PC-9 (cell line): ENCODE measurements at places on chromosomes 6 and 20. TPM values are rescaled to one million over a fixed set of nuclear protein-coding genes. Genes with fewer than 3 reads are reported as not detected.

GRCh38 chr6:112557435-112557834 is 210.3 kb downstream of the RFPL4B start:
- no peak for DNase-seq

- DNase-seq: no peak
Measured at GRCh38 chr20:50694379-50695134, 3.2 kb upstream of the RIPOR3 start.

GRCh38 chr6:21128601-21129000 is 464.9 kb upstream of the SOX4 start:
- no peak for DNase-seq

Gene SLX4IP
- total RNA-seq: 8.2 and 13.4 TPM in 2 replicates

GRCh38 chr6:163183806-163184205 is 230.7 kb upstream of the QKI start:
- DNase-seq: no peak

DNA sequence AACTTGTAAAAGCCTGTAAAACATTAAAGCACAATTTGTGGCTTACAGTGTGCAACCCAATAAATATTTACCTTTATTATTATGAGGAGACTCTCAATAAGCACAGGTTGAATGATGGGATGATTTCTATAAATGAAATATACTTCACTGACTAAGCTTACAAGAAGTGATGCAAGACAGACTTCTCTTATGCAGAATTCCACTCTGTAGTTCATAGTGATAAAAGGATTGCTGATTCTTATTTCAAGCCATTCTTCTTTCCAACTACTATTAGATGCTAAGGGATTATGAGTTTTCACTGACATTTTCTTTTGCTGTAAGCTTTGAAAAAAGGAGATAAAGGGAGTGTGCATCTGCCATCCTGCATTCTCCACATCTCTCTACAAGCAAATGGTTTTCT is 149.0 kb upstream of the ARG1 start:
- DNase-seq: no peak

DNA sequence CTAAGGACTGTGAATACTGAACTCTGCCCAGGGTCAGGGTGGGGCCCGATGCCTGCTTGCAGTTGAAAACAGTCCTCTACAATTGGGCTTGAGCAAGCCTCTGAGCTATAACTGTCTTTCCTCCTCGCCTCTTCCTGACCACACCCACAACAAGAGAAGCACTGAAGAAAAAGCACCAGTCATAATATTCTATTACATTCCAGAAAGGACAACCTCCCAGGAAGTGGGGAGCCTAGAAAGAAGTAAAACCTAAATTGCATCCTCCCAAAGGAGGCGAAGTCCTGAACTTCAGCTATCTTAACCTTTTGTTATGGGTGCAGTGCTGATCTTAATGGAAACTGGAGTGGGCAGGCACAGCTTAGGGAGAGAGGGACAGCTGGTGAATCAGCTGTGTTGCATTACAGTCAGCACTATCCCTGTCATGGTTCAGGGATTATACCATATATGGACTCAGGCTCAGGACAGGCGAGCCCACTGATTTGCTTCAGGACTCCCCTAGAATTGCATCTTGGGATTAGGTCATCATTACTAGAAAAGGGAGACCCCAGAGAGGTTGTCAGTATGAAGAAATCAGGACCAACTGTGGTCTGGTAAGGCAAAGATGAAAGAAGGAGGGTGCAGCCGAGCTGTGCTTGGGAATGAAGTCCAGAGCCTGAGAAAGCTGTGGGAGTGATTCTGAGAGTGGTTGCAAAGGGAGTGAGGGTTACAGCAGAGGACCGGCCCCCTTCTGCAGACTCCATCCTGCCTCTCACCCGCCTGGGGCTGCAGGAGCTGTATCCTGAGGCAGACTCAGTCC is 18.3 kb upstream of the TRAM2 start:
- DNase-seq: no peak

Gene CD93
- 0.07 TPM in 1 of 2 replicates, not detected in the other for total RNA-seq

GRCh38 chr6:73285674-73286283 is 22.8 kb upstream of the KHDC1 start:
- peak; percentile 43 for DNase-seq

Gene AVP
- total RNA-seq: not detected in 2 replicates

Gene CD109
- total RNA-seq: 46.8 and 50.7 TPM in 2 replicates

Gene SLC22A7
- total RNA-seq: not detected in 2 replicates

Gene GNMT
- total RNA-seq: 0.57 TPM in 1 of 2 replicates, not detected in the other

- no peak for DNase-seq
Measured at GRCh38 chr20:58720890-58721289, 28.3 kb downstream of the NPEPL1 start.

DNA sequence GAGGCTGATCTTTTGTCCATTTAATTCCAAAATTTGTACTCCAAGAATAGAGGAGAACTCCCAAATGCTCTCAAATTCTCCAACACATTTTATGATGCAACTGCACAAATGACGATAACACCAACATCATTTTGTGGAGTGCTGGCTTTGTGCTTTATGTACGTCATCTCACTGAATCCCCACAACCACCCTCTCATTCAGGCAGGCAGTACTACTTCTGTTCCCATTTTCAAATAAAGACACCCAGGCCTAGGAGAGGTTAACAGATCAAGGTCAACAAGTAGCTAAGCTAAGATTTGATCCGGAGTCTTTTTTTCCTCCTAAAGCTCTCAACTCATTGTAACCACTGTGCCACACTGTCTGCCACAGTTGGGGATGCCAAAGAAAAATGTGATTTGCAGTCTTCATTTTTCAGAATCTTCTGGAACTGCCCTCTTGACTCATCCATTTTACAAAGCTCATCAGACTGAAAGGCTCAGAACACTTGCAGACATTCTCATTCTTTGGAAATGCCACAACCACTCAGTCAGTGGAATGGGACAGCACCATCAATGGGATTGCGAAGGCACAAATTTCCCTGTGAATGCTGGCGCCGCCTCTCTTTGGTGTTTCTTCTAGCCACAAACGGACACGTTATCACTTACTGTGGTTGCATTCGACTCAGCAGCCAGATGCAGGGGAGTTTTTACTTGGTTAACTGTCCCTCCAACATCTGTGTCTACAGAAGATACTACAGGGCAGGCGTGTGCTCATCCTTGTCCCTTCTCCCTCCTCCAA is 184.4 kb downstream of the GJA10 start:
- no peak for DNase-seq

Gene VSX1
- total RNA-seq: 0.65 and 1.5 TPM in 2 replicates

DNA sequence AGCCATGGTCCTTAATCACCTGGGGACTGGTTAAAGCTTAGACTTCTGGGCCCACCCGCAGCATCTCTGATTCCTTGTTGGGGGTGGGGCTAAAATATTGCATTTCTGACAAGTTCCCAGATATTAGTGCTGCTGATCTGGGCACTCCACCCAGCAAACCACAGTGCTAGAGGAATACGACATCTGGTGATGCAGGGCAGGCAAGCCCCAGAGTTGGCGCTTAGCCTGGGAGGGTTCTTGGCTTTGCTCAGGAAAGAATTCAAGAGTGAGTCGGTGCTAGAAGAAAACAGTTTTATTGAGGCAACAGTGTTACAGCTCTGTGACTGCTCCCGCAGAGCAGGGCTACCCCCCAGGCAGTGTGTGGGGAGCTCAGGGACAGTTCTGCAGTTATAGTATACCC is 210.7 kb downstream of the TFAP2C start:
- DNase-seq: no peak

Gene ISM1
- total RNA-seq: not detected in 2 replicates

Gene DZANK1
- total RNA-seq: 4.4 and 7.3 TPM in 2 replicates

GRCh38 chr6:72413884-72414283 is 208.0 kb upstream of the KCNQ5 start:
- no peak for DNase-seq

Gene LST1
- 1.6 TPM in 2 replicates for total RNA-seq

Gene PCMT1
- total RNA-seq: 39.0 and 50.5 TPM in 2 replicates

GRCh38 chr20:44658810-44659209 is 7.3 kb upstream of the ADA start:
- DNase-seq: no peak

DNA sequence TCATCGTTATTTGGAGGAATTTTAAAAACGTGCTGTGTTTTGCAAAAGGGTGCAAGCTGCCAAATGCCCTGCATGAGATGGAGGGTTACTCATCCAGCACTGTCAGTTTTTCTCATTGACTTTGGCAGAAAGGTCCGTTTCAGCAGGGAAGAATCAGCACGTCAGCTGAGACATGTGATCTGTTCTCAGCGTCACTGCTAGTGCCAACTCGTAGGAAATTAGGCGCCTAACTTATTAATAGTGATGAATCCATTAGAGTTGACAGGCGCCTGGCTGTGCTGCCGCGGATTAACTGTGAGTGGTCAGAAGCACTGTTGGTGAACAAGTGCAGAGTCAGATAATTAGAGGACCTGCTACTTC is 175.5 kb upstream of the FOXQ1 start:
- no peak for DNase-seq

GRCh38 chr20:60049601-60050000 is 91.4 kb downstream of the CDH26 start:
- no peak for DNase-seq

- no peak for DNase-seq
Measured at GRCh38 chr6:7628479-7628878, 38.5 kb downstream of the SNRNP48 start.

- DNase-seq: no peak
Measured at GRCh38 chr6:157089258-157089657, 234.1 kb downstream of the TMEM242 start.

DNA sequence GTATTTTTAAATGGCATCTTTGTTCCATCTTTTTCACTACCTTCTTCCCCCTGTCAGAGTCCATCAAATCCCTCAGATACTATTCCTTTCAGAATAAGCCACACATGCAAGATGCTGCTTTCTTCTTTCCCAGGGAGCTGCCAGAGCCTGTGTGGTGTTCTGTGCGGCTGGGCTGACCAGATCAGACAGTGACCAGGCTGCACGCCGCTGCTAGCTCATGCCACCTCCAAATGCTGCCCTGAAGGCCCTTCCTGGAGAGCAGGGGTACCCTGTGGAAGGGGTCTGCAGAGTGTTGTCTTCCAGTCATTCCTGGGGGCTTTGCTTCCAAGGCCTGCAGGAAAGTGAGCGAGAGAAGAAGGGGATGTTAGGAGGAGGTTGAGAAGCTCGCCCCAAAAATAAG is 179.1 kb upstream of the SUPT3H start:
- DNase-seq: no peak

- no peak for DNase-seq
Measured at GRCh38 chr6:149634315-149634714, 14.2 kb downstream of the KATNA1 start.

DNA sequence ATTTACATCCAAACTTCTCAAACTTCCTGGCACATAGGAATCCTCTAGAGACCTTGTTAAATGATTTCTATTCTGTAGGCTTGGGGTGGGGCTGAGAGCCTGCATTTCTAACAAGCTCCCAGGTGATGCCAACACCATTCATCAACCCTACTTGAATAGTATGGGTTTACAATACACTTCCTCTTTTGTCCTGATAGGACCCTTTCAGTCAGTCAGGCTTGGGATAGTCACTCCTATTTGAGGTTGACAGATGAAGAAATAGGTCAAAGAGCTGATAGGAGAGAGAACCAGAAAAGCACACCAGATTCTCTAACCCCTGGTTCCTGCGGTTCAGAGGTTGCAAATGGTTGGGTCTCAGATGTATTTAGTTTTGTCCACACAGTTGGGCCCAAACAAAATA is 273.4 kb downstream of the TSHZ2 start:
- no peak for DNase-seq

DNA sequence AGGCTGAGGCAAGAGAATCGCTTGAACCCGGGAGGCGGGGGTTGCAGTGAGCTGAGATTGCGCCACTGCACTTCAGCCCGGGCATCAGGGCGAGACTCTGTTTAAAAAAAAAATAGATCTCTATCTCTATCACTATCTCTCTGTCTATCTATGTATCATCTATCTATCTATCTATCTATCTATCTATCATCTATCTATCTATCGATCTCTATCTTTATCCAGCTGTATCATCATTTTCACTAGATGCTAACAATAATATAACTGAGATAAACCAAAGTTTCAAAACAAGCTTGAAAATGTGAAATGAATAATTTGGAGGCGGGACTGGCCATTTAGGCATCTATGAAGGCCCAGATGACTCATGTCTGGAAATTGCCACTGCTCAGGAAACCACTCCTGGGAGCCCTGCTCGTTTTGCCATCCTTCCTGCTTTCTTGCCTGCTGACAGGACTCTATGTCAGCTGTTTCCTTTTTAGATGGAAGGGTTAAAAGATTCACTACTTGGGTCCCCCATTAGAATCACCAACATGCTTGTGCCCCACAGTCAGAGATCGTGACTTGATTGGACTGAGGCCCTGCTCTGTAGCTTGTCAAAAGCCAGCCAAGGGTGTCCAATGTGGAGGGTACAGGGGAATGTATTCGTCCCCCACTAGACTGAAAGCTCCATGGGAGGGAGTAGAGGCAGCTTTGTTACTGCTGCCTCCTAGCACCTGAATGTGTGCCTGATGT is 61.7 kb downstream of the UTRN start:
- peak; percentile 48 for DNase-seq

Gene CCM2L
- total RNA-seq: 0.31 and 0.35 TPM in 2 replicates

GRCh38 chr6:112827793-112828192 is 480.7 kb downstream of the RFPL4B start:
- DNase-seq: no peak

Gene PKIB
- 4.8 and 7.0 TPM in 2 replicates for total RNA-seq

DNA sequence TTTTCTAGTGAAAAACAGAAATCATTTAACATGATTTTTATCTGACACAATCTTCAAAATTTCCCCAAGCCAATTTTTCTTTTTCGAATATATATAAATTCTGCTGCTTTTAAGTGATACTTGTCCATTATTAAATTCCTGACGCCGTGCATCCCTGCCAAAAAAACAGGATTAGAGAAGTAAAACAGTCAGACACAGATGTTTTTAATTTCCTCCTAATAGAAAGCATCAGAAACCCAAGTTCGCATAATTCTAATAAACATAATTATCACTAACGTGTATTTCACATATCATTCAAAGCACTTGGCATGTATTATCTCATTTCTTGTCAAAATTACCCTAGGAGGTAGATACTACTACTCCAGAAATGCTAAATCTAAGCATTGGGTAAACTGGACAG is 179.5 kb downstream of the ZFP64 start:
- no peak for DNase-seq

Gene ZNF391
- total RNA-seq: 4.6 and 4.7 TPM in 2 replicates

Gene ID4
- 4.4 and 5.9 TPM in 2 replicates for total RNA-seq

DNA sequence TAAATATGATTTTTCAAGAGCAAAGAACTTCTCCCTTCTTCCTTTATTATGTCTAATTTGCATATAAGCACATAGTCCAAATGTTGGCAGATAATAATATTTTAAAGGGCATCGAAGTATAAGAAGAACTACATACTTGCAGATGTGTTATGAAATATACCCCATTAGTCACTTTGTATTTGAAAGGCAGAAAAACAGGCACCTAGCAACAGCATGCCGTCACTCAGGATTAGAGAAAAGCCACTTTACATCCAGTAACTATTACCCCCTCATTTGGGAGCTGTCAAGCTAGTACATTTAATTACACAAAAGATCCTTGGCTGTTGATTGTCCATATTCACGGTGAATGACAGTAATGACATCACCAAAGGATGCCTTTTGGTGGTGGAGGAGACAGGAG is 99.3 kb upstream of the ARMC2 start:
- peak; percentile 70 for DNase-seq

Gene CRISP2
- not detected in 2 replicates for total RNA-seq
